Dorsolateral prefrontal cortex (tissue), 122 donors: ENCODE measurements at places on chromosomes 2 and 18.
A peak's percentile ranks its signal among the peaks of the same experiment; 100 is the strongest.

DNA sequence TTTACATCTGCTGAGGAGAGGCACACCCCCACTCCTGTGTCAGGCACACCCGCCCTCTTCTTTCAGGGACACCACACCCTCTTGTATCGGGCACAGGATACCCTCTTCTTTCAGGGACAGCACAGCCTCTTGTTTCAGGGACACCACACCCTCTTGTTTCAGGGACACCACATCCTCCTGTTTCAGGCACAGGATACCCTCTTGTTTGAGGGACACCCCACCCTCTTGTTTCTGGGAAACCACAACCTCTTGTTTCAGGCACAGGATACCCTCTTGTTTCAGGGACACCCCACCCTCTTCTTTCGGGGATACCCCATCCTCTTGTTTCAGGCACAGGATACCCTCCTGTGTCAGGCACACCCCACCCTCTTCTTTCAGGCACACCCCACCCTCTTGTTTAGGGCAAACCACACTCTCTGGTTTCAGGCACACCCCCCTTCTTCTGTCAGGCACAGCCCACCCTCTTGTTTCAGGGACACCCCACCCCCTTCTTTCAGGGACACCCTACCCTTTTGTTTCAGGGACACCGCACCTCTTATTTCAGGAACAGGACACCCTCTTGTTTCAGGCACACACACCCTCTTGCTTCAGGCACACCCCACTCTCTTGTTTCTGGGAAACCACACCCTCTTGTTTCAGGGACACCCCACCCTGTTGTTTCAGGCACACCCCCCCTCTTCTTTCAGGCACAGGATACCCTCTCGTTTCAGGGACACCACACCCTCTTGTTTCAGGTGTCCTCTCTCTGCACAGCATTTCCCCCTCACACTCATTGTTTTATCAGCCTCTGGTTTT is 96.2 kb downstream of the TPO start:
- DNase-seq = no peak

GRCh38 chr18:3048121-3048520 is 35.2 kb upstream of the LPIN2 start:
- peak; percentile 68 for DNase-seq

DNA sequence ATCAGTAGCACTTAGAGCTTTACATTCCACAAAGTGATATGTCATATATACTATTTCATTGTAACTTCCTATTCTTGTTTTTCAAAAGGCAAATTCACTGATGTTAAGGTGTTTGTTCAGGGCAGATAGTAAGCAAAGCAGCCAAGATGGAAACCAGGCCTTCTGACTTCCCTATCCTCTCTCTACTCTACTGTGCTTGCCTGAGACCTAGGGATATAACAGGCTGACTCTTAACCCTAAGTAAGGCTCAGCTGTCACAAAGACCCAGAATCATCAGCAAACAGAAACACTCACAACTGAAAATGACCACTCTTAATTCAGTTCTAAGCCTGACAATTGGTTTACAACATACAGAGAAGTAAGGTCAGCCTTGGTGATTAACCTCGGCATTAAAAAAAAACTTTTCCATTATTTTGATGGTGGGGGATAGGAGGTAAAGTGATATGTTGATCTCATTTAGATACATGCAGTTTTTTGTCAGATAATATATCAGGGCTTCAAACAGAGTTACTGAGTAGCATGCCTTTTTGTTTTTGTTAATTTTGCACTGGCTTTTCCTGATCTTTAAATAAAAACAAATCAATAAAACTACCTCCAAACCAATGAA is 95.4 kb upstream of the CHRNA1 start:
- DNase-seq = no peak

- DNase-seq = no peak
Observed at GRCh38 chr2:159454185-159454584, 162.2 kb downstream of the BAZ2B start.

DNA sequence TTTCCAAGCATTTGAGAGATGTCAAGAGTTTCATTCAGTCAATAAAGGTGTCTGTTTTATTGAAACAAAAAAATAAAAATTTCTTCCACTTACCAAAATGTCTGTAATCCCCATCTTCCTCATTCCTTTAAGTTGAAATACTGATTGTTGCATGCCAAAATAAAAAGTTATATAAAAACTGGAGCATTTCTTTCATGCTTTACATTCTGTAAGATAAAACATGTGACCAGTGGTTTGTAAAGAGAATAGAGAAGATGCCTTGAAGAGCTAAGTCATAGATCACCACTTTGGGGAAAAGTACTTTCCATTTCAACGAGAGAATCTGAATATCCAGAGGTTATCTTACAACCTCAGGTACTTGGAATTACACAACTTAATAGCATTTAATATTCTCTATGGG is 35.9 kb upstream of the MYO1B start:
- no peak for DNase-seq

DNA sequence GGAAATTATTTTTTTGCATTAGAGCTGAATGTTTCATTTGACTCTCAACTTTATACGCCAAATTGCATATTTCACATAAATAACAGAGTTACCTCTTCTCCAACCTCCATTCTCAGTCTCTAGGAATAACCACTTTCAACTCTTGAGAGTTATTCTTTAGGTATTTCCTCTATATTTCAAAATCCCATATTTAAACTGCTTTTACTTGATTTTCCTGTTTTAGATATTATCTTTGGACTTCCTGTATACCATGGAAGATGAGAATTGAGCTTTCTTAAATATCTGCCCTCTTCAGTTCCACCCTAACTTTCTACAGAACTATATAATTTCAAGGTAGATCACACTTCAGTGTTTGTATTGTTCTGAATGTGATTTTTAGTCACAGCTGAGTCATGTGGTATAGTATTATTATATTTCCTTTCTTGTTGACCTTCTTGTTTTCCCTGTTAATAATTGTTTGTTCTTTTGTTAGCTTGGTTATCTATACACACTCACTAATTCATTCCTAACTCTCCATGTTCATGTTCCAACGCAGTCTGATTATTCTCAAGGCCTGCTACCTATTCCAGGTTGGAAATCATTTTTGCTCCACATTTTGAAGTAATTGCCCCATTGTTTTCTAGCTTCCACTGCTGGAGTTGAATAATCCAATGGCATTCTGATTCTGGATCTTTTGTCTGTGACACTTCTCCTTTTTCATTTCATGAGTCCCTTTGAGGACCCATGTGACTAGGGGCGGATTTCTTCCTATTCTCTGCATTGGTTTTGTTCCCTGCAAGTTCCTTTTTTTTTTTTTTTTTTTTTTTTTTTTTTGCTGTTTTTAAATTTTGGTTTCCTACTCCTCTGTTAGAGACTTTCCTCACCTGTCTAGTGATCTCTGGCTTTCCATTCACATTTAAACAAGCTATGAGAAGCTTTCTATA is 156.8 kb upstream of the RBMS1 start:
- no peak for DNase-seq

GRCh38 chr2:47779426-47779790 is 3.5 kb upstream of the MSH6 start:
- DNase-seq = no peak

DNA sequence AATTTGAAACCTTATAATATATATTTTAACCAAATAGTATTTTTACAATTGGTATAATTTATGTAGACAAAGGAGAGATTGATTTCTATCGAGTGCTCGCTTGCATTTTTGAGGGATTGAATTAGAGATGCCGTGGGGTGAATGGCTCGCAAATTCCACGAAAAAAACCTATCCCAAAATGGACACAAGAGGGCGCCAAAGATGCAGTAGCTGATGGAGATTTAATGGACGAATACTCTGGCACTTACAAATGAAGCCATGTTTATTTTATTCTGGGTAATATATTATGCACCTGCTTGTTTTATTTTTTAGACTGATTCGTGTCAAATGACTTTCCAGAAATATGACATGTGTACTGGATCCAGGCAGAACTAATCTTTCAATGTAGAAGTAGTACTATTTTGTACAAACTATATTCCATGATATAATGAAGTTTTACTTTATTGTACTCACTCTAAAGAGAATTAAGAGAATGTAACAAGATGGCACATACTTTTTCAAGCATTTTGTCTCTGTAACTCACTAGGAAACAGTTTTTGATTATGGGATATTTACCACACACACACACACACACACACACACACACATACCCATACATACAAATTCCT is 505.4 kb downstream of the PLCL1 start:
- peak; percentile 37 for DNase-seq

DNA sequence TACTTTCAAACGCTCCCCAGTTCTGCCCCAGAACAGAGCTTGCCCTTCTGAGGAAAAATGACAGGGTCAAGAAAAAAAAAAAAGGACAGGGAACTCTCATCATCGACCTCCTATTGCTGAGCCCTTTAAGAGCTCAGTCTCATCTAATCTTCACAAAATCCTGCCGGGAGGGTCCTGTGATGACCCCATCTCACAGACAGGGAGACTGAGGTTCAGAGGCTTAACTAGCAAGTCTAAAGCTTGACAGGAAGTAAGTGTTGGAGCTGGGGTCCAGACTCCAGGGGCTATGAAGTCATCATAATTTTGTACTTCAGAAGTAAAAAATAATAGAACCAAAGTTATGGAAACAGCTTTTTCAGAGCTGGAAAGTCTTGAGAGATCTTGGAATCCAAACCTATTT is 171.1 kb upstream of the MYCN start:
- no peak for DNase-seq

DNA sequence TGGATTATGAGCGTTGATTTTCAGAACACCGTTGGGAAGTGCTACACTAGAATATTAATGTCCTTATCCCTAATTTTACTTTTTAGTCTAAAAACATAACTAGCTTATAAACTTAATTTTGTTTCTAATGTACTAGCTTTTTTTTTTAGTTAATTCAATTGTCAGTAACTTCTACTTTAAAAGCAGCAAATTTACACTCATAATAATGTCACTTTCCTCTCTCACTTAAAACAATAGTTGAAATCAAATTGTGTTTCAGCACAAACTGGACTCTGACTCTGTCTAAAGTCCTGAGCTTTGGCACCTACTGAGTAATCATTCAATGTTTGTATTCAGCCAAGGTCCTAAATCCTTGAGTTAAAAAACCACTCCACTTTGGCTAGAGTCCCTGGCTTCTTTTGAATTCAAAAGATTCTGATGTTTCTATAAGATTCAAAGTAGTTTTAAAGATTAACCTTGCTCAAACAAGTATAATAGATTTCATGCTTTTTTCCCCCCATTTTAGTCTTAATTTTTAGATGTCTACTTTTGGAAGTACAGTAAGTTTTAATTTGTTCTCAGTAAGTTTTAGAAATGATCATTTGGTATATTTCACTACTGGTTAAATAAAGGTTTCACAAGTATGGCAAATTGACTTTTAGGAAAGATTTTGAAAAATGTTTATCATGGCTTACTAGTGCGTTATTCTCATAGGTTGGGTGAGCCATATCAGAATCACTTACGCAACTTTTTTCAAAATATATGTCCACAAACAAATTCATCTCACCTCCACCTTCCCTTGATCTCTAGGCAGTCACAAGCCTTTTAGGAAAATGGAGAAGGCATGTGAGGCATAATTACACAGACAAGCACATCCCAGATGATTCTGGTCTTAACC is 23.4 kb downstream of the CCNYL1 start:
- DNase-seq = no peak

- DNase-seq = no peak
Observed at GRCh38 chr2:163919717-163920116, 183.9 kb upstream of the FIGN start.

DNA sequence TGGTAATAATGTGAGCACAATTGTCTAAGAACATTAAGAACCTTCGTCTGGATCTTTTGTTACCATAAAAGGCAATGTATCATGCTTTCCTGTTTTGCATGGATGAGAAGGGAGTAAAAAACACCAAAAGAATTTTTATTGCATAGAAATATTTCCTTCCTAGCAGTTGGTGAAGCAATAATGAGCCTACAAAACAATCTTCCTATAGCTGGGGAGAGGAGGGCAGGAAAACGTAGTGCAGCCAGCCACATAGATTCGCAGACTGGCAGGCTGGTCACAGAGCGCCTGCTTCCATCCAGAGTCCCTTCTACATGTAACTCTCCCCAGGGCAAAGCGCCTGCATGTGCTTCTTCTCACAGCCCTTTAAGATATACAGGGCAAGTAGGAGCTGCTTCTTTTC is 190.4 kb downstream of the BABAM2 start:
- DNase-seq = no peak

DNA sequence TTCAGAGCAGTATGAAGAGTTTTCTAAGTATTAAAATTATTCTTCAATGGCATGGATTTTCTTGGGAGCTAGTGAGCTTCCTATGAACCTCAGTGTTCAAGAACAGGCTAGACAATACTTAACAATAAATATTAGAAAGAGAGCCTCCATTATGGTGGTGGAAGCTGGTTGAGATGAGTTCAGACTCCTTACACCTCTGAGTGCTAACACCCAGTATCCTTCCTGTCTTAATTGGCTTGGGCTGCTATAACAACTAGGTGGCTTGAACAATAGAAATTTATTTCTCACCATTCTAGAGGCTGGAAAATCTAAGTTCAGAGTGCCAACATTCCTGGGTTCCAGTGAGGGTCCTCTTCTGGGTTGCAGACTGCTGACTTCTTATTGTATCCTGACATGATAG is 369.4 kb upstream of the HNRNPA3 start:
- no peak for DNase-seq

- no peak for DNase-seq
Observed at GRCh38 chr2:109448946-109449788, 164.6 kb downstream of the SEPTIN10 start.

- no peak for DNase-seq
Observed at GRCh38 chr2:240837621-240838020, 17.6 kb upstream of the KIF1A start.

DNA sequence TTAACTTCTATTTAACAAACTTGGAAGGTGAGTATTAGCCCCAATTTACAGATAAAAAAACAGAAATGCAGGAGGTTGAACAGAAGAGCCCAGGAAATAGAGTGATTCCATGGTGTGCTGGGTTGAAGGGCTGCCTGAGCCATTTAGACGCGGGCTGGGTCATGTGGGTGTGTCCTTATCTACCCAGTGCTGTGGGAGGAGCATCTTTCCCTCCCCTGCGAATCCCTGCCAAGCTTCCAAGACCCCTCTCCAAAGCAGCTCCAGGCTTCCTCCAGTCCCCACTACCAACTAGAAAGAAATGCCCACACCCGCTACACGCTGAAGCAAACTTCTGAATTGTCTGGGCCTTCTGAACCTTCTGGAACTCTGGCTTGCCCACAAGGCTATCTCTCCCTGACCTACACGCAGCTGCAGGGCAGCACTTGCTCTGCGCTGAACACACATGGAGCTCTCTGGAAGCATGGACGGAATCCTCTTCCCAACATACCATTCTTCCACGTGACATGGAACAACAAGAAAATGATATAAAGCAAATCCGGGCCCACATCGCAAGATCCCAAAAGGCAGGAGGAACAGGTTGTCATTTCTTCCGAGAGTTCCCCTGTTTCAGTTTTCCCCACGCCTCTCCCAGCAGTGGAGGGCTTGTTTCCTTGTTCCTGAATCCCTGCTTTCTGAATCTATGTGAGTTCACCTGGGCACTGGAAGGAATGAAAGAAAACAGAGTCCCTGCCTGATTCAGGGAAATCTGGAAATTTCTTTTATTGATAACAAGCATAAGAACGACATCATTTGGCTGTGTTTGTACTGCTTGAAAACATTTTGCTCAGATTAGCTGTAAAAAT is 562.7 kb upstream of the ID2 start:
- DNase-seq = no peak

DNA sequence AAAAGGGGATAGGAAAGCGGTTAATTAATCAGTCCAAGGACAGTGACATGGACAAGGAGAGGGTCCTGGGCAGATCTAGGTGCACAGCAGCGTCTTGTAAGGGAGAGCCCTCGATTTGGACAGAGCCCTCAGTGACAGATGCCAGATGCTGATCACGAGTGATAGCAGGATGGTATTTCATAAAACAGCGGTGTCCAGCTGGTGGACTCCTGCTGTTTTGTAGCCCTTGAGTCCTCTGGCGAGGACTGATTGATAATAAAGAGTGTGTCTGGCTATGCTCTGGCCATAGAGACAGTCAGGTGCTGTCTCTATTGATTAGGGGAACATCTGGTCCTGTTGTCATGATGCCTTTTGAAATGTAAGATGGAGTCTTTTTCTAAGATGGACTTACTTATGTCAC is 180.7 kb downstream of the NCK2 start:
- DNase-seq = no peak
